ENCODE measurements at places on chromosomes 2 and 18.
A peak's percentile ranks its signal among the peaks of the same experiment; 100 is the strongest.

- no peak for DNase-seq
Measured at GRCh38 chr2:221883976-221884375, 311.9 kb upstream of the EPHA4 start.

- no peak for DNase-seq
Measured at GRCh38 chr2:36964496-36965058, 1.8 kb downstream of the STRN start.

DNA sequence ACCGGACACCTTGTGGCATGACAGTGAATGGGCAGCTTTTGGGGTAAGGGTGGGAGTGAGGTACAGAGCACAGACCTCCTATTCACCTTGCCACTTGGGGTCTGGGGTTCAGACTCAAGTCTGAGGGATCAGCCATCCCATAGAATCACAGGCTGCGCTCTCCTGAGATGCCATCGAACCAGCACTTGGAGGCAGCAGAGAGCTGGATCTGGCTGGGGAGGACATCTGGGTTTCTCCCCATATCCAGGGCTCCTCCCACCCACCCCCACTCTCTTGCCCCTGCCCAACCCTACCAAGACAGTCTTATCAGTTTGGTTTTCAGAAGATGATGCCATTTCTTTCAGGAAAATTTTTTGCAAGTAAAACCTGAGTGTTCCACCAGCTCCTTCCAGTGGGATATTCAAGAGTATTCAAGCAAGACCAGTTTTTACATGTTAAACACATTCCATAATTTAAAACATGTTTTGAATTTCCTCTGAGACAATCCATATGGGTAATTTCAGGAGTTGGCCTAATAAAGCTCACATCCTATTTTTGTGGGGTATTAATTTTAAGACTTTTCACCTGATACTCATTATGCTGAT, 29.2 kb upstream of the TEX44 start:
- DNase-seq = no peak

GRCh38 chr2:37721201-37721560, 49.7 kb upstream of the CDC42EP3 start:
- DNase-seq = no peak

DNA sequence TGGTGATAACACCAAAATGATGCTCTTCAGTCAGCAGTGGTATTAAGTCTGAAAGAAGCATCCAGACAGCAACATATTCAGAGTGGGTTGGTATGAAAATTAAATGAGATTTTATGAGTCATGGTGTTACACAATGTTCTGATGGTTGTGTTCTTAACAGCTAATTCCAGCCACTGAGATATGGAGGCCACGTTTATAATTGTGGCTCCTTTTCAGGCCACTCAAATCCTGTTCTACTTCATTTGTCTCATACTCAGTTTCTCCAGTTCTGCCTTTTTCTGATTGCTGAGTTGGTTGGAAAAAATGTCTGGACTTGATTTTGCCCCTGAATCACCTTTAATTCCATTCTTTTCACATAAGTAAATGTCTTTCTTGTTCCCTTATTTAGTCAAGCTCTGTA, 162.7 kb upstream of the COL3A1 start:
- no peak for DNase-seq

DNA sequence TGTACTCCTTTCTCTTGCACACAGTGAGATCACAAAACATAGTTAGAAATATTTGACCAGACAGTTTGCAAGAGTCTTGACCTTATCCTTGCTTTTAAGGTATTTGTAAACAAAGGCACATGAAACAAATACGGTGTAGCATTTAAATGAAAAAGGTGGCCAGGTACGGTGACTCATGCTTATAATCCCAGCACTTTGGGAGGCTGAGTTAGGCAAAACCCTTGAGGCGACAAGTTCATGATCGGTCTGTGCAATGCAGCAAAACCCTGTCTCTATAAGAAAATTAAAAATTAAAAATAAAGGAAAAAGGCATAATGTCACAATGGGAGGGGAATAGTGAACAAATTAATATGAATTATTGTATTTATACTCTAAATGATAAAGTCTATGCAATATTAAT, 109.5 kb upstream of the PIK3C3 start:
- DNase-seq = no peak

DNA sequence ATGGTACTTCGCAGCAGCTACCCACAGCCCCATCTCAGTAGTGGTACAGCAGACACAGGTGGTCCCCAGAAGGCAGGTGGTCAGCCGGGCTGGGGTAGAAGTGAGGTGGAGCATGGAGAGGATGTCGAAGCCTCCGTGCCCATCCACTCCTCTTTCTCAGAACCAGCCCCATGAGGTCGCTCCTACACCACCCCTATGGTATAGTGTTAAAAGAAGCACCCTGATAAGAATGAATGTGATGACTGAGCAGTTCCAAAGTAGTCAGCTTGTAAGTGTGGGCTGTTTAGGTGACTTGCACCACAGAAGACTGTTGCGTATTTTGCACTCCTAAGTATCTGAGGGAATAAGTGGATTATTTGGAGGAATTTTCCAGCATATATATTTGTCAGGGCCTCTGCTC, 111.3 kb downstream of the WDSUB1 start:
- no peak for DNase-seq

DNA sequence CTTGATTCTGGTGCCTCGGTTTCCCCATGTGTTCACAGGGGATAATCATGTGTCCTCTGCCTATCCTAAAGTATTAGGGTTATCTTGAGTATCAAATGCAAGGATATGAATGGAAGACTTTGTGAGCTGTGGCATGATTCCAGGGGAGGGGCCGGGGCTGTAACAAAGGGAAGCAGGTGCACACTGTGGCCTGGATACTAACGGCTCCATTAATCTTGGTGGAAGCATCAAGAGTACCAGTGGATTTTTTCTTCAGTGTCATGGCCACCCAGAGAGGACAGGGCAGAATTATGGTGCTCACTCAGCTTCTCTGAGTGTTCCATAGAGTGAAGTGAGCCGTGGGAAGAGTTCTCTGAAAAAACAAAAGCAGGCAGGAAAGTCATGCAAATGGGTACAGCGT, 320.1 kb downstream of the ALK start:
- DNase-seq = no peak

- no peak for DNase-seq
Measured at GRCh38 chr2:144432921-144433320, 87.0 kb downstream of the ZEB2 start.

- DNase-seq = no peak
Measured at GRCh38 chr2:127047054-127047453, 59.9 kb downstream of the BIN1 start.

GRCh38 chr2:55871637-55872036, 51.9 kb downstream of the EFEMP1 start:
- DNase-seq = no peak

GRCh38 chr2:173922760-173923159, 42.4 kb downstream of the SP3 start:
- DNase-seq = no peak

- no peak for DNase-seq
Measured at GRCh38 chr18:7116792-7117389, 706 bp downstream of the LAMA1 start.

GRCh38 chr2:23381485-23381884, 3.5 kb upstream of the KLHL29 start:
- no peak for DNase-seq

- DNase-seq = no peak
Measured at GRCh38 chr2:26840937-26841610, 6.9 kb upstream of the DPYSL5 start.

- no peak for DNase-seq
Measured at GRCh38 chr18:32877371-32877770, 104.5 kb upstream of the KLHL14 start.

GRCh38 chr2:2762913-2763312, 431.8 kb upstream of the MYT1L start:
- DNase-seq = no peak

DNA sequence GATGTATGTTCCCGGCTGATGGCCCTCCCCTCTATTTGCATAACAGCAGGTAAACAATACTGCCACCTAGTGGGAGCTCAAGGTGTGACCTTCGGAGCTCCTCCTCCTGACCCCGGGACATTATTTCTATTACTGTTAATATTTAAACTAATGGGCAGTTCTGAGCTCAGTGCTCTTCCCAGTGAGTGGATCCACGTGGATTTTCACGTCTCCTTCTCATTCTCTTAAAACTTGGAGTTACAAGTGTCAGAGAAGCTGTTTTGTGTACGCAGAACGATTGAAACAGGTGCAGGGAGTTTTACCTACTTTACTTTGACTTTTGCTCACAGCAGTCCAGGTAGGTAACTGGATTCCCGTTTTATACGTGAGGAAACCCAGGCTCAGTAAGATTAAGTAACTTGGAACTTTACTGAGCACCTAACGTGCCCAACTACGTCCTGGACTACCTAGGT, 127.3 kb downstream of the PRKCE start:
- peak; percentile 23 for DNase-seq

DNA sequence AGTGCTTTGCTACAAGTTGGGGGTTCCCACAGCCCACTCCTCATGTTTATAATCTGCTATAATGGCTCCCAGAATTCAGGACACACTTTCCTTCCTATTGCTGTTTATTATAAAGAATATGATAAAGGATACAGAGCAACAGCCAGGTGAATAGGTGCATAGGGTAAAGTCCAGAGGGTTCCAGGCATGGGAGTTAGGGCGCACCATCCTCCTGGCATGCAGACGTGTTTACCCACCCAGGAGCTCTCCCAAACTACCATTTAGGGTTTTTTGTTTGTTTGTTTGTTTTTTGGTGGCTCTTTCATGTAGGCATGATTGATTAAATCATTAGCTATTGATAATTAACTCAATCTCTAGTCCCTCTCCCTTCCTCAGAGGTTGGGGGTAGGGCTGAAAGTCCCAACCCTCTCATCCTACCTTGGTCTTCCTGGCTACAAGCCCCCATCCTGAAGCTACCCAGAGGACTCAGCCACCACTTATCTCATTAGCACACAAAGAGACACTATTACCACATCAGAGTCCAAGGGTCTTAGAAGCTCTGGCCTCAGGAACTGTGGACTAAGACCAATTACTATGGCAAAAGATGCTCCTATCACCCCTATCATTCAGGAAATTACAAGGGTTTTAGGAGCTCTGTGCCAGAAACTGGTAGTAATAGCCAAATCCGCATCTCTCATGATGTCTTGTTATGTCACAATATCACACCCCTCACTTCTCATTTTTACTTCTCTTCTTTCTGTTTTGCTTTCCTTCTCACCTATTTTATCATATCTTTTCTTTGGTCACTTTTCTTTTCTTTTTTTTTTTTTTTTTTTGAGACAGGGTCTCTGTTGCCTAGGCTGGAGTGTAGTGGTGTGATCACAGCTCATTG, 154.9 kb upstream of the TTC39C start:
- no peak for DNase-seq

- DNase-seq = no peak
Measured at GRCh38 chr18:34339155-34339554, 114.4 kb upstream of the NOL4 start.

GRCh38 chr2:44044281-44044720, 48.5 kb upstream of the LRPPRC start:
- peak; percentile 45 for DNase-seq

GRCh38 chr2:44112096-44112495, 56.6 kb upstream of the PPM1B start:
- no peak for DNase-seq

DNA sequence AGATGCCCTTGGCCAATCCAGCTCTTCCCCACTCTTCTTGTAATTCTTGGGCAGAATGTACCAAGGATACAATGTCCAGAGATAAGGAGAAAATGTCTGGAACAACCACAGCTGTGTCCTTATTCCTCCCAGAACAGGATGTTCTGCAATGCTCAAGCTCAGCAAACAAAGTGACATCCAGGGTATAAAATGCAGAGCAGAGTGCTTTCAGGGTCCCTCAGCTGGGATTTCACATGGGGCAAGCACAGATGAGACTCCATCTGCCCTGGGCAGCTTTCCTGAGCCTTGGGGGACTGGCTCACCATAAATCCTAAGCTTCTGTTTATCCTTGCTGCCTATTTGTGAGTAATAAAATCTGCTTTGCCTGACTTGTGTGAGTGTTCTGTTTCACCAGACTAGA, 127.4 kb downstream of the VAPA start:
- DNase-seq = no peak

DNA sequence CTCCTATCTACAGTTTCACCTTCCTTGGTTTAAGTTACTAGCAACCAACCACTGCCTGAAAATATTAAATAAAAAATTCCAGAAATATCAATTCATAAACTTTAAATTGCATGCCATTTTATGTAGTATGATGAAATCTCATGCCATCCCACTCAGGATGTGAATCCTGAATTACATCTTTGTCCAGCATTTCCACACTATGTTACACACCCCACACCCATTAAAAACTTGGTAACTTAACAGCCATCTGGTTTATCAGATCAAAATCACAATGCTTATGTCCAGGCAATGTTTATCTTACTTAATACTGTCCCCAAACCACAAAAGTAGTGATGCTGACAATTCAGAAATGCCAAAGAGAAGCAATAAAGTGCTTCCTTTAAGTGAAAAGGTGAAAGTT, 21.6 kb downstream of the CUL3 start:
- DNase-seq = no peak

- DNase-seq = no peak
Measured at GRCh38 chr2:144071461-144071860, 448.5 kb downstream of the ZEB2 start.

DNA sequence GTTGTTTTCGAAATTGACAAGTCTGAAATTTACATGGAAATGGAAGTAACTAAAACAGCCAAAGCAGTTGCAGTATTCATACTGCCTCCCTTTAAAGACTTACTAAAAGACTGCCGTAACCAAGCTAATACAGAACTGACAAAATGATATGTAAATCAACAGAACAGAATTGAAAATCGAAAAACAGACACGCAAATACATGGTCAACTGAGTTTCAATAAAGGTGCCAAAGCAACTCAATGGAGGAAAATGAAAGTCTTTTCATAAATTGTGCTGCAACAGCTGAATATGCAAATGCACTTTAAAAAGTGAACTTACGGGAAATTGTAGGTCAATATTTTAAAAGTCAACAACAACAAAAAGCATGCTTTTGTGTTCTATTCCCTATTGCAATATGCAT, 34.2 kb downstream of the TMEM131 start:
- no peak for DNase-seq

- no peak for DNase-seq
Measured at GRCh38 chr2:55364189-55365055, 55.2 kb downstream of the CCDC88A start.

DNA sequence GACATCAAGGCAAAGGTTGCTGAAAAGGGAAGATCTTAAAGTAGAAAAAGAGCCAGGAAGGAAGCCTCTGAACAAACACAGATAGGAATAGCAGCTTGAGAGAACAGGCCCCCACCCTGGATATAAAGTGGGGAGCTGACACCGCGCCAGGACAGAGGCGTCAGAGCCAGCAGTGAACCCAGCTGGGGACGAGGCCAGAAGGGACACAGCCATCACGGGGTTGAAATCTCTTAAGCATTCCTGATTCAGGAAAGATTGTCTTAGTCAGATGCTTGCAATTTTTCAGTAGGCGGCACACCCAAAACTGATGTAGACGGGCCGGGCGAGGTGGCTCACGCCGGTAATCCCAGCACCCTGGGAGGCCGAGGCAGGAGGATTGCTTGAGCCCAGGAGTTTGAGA, 93.8 kb upstream of the PHLPP1 start:
- DNase-seq = no peak

GRCh38 chr2:203453858-203454451, 81.1 kb downstream of the RAPH1 start:
- DNase-seq = no peak

GRCh38 chr2:137115081-137115794, 349.9 kb downstream of the THSD7B start:
- no peak for DNase-seq

Data from stimulated activated CD8-positive, alpha-beta memory T cell treated with anti-CD3 and anti-CD28 coated beads, Interleukin-4, amount 100 ng/mL, for 4 hours (primary cell).